ENCODE measurements at places on chromosomes 2 and 18. TPM values are rescaled to one million over a fixed set of nuclear protein-coding genes. Genes with fewer than 3 reads are reported as not detected.

- no peaks in the 10 kb centered on the region for H3K27me3 ChIP-seq
- no peak overlapping the region for H3K4me3 ChIP-seq
- no peak overlapping the region for H3K27ac ChIP-seq
- H3K36me3 ChIP-seq: no peaks in the 10 kb centered on the region
Observed at GRCh38 chr2:239813261-239814115, 211.7 kb downstream of the NDUFA10 start.

DNA sequence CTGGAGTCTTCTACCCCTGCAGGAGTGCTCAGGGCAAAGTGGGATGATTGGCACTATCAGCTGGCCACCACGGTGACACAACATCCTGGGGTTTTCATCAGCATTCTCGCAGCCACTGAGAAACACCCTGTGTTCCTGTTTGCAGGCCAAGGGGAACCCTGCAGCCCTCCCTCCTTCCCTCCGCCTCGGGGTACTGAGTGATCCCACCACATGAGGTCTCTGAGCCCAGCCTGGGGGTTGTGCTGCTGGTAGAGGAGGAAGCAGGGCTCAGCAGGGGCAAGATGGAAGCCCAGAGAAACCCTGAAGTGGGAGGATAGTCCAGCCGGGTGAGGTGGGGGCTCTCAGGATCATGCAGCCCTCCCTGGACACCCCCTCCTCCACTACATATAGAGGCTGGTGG, at the start of gene OXER1:
Gene OXER1 (minus strand): TSS at position 40 of the 400 bp plus-strand sequence. CDS start 73 bp downstream, outside the sequence.
- no peaks in the 10 kb centered on the region for H3K27me3 ChIP-seq
- no peak for DNase-seq
- no peaks in the 10 kb centered on the region for H3K4me1 ChIP-seq
- no peaks in the 10 kb centered on the region for H3K36me3 ChIP-seq

DNA sequence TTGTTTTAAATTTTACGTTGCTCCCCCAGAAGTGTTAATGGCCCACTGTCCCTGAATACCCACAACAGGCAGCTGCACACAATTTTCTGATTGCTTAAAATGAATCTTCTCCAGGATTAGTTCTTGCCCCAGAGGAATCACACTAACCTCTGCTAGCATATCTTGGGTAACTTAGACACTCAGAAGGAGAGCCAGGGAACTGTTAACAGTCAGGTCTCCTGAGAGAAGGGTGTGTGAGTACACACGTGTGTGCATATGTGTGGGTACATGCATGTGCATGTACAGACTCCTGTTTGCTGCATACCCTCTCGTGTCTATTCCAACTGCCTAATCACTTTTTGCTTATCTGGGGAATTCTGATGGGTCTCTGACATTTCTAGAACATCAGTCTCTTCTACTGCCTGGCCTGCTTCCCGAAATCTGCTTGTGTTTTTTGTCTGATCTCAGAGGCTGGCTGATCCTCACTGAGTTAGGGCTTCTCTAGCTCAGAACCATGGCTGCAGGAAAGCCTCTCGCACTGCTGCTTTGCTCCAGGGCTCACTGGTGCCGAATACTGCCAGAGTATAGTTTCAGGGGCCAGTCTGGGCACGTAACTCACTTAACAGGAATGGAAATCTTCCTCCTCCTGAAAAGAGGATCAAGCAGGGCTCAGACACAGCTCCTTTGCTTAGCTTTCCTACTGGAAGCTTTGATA, 62.8 kb downstream of the PRELID3A start:
- no peak overlapping the region for H3K27ac ChIP-seq
- no peaks in the 10 kb centered on the region for H3K27me3 ChIP-seq
- no peak overlapping the region for H3K4me3 ChIP-seq
- H3K4me1 ChIP-seq: no peaks in the 10 kb centered on the region

GRCh38 chr2:144592500-144593256, 72.8 kb upstream of the ZEB2 start:
- H3K4me1 ChIP-seq: no peaks in the 10 kb centered on the region
- H3K4me3 ChIP-seq: no peak overlapping the region
- no peak for DNase-seq

DNA sequence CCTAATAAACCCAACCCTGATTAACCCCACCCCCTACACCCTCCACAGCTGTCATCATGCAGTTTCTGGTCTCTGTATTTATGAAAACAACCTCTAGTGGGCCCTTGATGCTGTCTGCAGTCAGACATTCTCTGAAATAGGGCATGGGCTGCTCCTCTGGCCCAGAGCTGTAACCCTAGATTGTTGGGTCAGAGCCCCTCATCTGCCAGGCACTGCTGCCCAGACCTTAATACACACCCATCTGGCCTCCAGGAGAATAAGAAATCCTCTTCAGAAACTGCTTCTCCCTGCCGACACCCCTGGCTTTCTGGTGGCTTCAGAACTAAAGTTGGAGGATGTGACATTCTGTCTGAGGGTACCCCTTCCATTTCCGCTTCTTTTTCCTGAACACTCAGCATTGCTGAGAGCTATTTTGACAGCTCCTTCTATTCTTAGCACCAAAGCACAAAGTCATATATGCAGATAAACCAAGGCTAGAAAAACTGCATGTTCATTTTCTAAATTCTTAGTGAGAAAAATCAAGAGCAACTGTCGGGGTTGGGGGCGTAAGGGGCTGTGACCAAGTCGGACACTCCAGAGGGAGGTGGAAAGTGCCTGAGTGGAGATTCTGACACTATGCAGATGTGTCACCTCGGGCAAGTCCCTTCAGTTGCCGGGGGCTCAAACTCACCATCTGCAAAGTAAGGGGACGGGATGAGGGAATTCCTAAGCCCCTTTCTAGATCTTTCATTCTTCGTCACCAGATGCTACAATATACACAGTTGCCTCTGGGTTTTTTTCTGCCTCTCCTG, 28.7 kb downstream of the SRSF7 start:
- H3K27ac ChIP-seq: peak overlapping the region; percentile 92
- no peaks in the 10 kb centered on the region for H3K27me3 ChIP-seq
- peak overlapping the region; percentile 56 for H3K4me3 ChIP-seq
- H3K36me3 ChIP-seq: peaks cover 22% of the 10 kb centered on the region
- peak; percentile 82 for DNase-seq

DNA sequence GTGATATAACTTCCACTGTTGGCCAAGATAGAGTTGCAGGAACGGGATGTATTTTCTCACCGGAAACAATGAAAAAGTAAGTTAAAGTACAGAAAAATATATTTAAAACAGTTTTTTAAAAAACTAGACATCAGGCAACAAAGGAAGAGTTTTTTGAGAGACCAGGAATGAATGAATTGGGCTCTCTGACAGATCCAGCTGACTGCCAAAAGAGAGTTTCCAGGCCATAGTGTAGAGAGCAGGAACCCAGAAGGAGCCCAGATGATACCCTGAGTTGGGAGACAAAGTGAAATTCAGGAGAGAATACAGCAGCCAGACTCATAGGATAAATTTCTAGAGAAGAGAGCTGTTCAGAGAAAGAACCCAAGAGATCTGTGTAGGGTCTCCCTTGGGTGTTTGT, 362.6 kb upstream of the SMIM21 start:
- H3K4me1 ChIP-seq: no peaks in the 10 kb centered on the region
- no peak overlapping the region for H3K27ac ChIP-seq
- peaks cover 10% of the 10 kb centered on the region for H3K27me3 ChIP-seq
- no peak for DNase-seq

GRCh38 chr2:101790416-101790815, 92.9 kb downstream of the MAP4K4 start:
- peaks cover 71% of the 10 kb centered on the region for H3K4me1 ChIP-seq
- no peak for DNase-seq
- H3K27ac ChIP-seq: no peak overlapping the region
- H3K27me3 ChIP-seq: no peaks in the 10 kb centered on the region
- H3K36me3 ChIP-seq: peaks cover 20% of the 10 kb centered on the region

DNA sequence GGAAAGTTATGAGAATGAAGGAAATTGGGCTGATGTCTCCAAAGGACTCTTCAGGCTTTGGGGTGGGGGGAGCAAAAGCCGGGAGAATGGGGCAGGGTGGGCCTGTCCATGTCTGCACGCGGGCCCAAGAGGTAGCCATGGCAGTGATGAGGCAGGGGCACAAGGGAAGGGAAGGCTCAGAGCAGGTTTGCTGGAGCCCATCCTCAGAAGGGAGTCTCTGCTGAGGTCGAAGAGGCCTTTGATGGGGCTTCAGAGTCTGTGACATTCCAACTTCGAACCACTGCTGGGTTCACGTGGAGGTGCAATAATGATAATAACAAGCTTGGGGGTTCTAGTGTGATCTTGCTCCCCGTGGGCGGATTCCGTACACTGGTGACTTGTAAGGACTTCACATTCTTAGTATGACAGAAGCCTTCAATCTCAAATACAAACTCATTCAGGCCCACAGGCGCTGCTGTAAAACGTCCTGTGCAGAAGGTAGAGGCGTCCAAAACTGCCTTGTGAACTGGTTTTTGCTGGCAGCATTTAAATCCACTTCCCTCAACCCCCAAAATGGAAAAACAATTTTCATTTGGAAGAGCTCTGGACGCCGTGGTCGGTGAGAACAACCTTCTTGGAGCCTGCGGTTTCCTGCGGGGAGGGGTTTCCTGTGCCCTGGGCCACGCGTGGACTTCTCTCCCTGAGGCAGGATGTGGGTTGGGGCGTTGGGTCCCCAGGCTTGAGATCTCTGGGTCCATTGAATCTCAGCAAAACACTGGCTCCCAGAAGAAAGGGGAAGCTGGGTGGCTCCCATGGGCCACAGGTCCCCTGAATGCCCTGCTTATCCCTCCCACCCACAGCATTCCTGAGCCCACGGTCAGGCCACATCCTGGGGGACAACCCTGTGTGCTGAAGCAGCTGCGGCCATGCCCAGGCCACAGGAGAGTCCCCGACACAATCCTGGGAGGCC, 151.0 kb downstream of the TPO start:
- no peak overlapping the region for H3K4me3 ChIP-seq
- no peak overlapping the region for H3K27ac ChIP-seq
- DNase-seq: peak; percentile 43
- H3K36me3 ChIP-seq: peaks cover 1% of the 10 kb centered on the region
- no peaks in the 10 kb centered on the region for H3K27me3 ChIP-seq
- H3K4me1 ChIP-seq: peaks cover 17% of the 10 kb centered on the region

Gene TXNDC2
- not detected for total RNA-seq

Gene RAB17
- not detected for total RNA-seq
